ENCODE measurements at places on chromosomes 4 and X.

- no peak for DNase-seq
Measured at GRCh38 chrX:136816975-136817374, 36.2 kb upstream of the ARHGEF6 start.

DNA sequence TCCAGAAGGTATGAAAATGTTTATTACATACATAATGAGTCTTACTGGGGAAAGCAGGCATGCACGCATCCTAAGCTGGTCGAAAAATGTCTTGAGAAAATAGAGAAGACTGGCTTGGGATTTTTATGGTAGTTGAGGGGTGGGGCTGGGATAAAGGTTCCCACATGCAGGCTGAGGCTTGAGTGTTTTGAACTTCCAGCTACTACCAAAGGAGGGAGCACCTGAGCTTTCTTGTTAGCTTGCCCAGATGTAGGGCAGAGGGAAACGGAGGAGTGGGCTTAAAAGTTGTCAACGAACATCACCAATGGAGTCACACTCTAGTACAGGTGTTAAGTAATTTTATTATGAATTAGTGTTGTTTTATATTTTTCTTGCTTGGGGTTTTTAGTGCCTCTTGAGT, 39.6 kb upstream of the SRPX start:
- peak; percentile 66 for DNase-seq

- DNase-seq, result no peak
Measured at GRCh38 chr4:3834663-3835521, 68.7 kb downstream of the ADRA2C start.

DNA sequence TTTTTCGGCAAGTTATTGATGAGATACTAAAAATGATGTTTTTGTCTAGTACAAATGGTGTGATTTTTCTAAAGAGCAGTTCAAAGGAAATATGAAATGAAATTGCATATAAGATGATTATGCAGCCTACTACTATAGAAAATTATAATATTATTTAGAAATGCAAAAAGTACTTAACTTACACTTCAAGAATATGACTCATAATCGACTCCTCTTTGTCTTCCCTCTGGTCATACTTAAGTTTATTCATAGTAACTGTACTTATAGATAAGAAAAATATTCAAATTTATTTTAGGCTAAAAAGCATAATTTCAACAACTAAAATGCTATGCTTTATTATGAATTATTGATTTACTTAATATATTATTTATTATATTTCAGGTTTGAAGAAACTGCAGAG, 33.2 kb downstream of the CEP44 start:
- no peak for DNase-seq

- peak; percentile 2 for DNase-seq
Measured at GRCh38 chrX:45956191-45956870, 588.9 kb downstream of the ZNF674 start.

GRCh38 chr4:157727163-157727562, 445.7 kb downstream of the GASK1B start:
- DNase-seq, result no peak

GRCh38 chrX:42616981-42617380, 161.0 kb downstream of the PPP1R2C start:
- DNase-seq, result no peak

DNA sequence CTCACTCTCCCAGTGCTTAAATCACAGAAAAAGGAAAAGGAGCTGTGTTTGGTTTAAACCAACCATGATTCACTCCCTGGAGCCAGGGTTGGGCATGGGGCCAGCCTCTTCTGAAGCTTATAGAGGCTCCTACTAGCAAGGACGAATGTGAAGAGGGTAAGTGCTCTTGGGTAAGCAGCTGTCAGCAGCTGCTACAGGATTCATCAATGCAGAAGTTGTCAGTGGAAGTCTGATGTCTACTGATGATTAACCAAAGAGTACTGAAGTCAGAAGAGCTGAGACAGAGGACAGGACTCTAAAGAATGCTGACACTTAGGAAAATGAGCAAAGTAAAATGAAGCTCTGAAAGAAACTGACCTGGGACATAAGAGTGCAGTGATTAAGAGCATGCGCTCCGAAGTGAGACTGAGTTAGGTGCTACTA, 32.7 kb upstream of the JADE1 start:
- DNase-seq, result peak; percentile 91

DNA sequence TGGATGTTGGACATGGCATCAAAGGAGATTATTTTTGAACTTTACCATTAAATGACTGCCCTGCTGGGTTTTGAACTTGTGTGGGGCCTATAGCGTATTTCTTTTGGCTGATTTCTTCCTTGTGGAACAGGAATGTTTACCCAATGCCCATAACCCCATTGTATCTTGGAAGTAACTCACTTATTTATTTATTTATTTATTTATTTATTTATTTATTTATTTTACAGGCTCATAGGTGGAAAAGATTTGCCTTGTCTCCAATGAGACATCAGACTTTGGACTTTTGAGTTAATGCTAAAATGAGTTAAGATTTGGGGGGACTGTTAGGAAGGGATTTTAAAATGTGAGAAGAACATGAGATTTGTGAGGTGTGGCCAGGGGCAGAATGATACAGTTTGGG, 273.1 kb downstream of the SLITRK2 start:
- DNase-seq, result no peak

DNA sequence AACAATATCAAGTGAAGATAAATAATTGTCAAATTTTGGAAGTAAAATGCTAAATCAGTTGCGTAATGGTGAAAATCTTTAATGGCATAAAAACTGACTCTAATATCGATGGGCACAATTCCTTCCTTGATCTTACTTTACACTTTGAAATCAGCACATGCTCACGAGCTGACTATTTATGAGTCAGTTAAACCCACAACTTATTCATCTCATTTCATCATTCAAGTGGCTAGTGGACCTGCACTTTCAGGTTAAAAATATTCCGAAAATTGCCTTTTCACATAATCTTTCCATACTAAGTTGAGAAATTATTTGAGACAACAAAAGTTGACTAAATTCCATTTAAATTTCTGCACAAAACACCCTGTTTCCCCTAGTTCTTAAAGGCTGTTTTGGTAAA, 582.1 kb upstream of the TENM3 start:
- no peak for DNase-seq

GRCh38 chr4:39950861-39951481, 26.7 kb downstream of the PDS5A start:
- no peak for DNase-seq

- DNase-seq, result no peak
Measured at GRCh38 chrX:138690591-138690990, 20.9 kb downstream of the FGF13 start.

- no peak for DNase-seq
Measured at GRCh38 chr4:55363691-55364351, 17.8 kb downstream of the SRD5A3 start.

DNA sequence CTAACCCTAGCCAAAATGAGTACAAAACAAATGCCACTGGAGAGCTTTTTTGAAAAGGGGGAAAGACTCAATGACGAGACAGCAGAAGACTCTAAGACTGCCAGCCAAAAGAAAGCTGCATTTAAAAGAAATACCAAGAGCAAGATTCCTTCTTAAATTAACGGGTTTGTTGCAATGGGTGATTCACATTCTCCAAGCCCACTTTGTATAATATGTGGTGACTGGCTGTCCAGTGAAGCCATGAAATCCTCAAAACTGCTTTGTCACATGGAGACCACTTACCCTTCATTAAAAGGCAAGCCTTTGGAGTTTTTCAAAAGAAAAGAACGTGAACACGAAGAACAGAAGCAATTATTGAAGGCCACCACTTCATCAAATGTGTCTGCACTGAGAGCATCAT, 68.2 kb downstream of the MRPL1 start:
- no peak for DNase-seq

DNA sequence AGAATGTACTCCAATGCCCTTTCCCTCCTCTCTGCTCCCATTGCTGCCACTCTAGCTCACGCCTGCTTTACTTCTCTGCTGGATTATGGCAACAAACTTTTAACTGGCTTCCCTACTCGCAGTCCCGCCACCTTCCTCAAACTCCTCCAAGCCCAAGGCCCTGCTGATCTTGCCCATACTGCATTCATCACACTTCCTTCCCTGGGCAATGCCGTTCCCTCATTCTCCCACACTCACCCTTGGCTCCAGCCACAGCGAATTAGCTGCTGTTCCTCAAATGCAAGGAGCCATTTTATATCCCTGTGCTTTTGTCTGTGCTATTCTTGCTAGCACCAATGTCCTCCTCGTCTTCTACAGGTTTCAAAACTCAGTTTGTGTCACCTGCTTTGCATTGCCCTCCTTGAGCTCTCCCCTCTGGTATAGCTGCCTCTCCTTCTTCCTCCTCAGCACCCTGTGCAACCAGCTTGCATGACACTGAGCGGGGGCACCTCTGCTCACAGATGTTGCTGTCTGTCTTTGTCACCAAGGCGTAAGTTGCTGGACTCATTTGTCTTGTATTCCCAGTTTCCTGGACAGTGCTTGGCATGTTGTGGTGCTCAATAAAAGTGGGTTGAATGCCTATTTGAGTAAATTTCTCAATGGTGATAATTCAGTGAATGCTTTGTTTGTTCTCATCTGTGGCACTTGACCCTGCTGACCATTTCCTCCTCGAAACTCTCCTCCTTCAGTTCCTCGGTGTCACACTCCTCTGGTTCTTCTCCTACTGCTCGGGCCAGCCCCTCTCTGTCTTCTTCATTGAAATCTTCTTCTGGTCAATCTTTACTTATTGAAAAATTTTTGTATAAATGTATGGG, 22.4 kb upstream of the MGST2 start:
- DNase-seq, result no peak

DNA sequence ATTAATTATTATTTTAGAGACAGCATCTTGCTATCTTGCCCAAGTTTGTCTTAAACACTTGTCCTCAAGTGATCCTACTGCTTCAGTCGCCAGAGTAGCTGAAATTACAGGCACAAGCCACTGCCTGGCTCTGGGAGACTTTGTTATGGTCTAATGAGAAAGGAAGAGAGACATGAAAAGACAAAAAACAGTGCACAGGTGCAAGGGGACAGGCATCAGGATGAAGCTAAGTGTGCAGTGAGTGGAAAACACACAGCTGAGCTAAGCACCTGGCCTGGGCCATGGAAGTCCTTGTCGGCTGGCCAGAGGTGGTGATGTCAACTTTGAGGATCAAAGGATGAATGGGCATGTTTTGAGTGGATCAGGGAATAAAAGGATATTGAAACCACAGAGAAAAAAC, 102.7 kb downstream of the HS3ST1 start:
- peak; percentile 97 for DNase-seq

- no peak for DNase-seq
Measured at GRCh38 chrX:74249963-74250362, 54.0 kb upstream of the ZCCHC13 start.

GRCh38 chr4:137253949-137254348, 278.3 kb downstream of the PCDH18 start:
- DNase-seq, result no peak

DNA sequence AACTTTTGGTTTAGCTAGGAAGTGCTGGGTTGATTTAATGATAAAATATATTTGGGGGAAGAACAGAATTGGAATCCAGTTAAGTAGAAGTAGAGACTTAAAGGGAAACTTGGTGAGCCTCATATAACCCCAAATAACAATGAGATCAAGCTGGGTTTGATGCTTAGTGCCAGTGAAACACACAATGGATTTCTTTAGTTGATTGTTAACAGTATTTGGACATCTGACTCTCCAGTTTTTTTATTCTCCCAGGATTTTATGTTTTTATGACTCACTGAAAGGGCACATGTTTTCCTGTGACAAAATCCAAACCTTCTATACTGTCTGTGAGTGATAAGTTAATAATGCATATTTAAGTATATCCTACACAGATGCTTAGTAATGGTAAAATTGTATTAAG, 2.7 kb upstream of the NEUROG2 start:
- no peak for DNase-seq

DNA sequence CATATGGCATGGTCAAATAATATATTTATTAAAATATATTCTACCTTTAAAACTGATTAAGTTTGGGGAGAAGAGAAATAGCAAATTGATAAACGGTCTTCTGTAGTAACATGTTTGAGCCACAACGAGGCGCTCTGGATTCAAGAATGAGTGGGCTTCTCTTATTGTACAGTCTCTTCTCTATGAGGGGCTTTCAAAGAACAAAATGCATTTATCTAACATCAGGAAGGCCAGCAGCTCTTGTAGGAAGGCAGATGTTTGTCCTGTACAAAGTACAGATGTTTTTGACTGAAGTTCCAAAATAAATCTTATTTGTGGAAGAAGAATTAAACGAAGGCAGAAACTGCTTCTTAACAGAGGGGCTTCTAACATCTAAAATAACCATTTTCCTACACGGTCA, 153.6 kb downstream of the RASL11B start:
- peak; percentile 54 for DNase-seq

DNA sequence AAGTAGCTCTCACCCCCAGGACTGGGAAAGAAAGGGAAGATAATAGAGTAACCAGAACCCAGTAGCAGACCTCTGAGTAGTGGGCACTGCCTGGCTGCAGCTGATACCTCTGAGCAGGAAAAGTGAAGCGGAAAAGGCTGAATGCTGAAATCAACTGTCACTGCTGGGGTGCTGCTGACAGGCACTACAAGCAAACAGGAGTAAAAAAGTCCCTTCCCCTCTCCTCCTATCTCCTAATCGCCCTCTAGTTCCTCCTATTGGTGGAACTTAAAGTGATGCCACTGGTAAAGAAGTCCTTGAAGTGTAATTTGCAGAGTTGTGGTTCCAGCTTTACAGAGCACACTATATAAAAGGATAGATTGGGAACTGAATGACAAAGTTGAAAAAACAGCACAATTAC, 32.8 kb upstream of the GLRB start:
- DNase-seq, result no peak

GRCh38 chr4:81600520-81601357, 129.0 kb upstream of the RASGEF1B start:
- DNase-seq, result no peak

DNA sequence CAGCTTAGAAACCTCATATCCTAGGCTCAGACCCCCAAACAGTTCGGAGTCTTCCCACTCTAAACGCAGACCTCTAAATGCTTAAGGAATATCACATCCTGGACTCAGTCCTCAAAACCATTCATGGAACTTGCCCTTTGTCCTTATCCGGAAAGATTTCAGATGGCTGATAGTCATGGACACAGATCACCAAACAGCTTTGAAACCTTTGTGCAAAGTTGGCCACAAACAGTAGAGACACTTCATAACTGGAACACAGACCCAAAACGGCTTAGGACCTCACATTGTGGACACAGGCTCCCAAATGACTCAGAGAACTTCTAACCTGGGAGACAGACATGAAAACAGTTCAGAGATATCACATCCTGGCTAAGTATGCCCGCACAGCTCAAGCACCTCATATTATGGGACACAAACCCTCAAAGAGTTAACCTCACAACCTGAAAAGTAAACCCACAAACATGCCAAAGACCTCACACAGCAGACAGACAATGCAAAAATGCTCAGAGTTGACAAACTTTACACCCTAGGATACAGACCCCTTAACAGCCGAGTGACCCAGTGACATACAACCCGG, 15.5 kb downstream of the SUV39H1 start:
- no peak for DNase-seq

DNA sequence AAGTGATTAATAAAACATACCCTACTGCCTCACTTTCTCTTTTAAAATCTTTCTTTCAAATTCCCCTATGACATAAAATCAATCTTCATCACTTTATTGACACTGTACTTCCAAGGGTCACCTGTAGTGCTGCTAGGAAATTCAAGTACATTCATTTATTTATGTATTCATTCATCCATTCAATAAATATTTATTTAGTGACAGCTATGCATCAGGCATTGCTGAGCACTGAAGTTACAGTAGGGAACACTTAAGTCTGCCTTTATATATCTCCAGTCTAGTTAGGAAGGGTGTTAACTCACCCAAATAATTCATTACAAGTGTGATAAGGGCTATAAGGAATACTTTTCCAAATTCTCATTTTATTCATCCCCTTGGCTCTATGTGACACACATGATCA, 2.3 kb downstream of the SYTL5 start:
- DNase-seq, result peak; percentile 85

- DNase-seq, result peak; percentile 86
Measured at GRCh38 chr4:575281-576141, 584 bp downstream of the TMEM271 start.
